Stimulated activated naive CD4-positive, alpha-beta T cell treated with Interleukin-2 at 50 U/mL for 16 hours (primary cell): ENCODE measurements at places on chromosomes 6 and 20.
A peak's percentile ranks its signal among the peaks of the same experiment; 100 is the strongest.

GRCh38 chr6:45116714-45117410 lies 211.3 kb upstream of the RUNX2 start:
- DNase-seq, result no peak

GRCh38 chr6:43927532-43928210 lies 157.7 kb downstream of the VEGFA start:
- no peak for DNase-seq

DNA sequence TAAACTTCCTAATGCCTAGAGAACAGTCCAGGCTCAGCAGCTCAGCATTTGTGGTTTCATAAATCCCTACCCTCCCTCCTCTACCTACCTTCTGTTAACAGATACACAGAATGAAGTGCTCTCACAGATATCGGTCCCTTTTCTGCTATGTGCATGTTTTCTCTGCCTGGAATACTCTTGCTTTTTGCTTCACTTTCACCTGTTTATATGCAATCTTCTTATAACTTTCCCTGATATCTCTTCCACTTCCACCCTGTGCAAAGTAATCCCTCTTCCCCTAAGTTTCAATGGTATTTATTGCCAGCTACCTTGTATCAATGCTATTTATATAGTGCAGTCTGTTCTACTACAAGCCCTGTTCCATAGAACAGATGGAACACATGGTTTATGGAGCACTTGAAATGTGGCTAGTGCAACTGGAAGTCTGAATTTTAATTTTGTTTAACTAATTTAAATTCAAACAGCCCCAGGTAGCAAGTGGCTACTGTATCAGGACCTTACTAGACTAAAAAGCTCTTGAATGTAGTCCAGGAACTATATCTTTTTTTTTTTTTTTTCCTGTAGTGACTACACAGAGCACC lies 3.1 kb upstream of the TAB2 start:
- no peak for DNase-seq

- no peak for DNase-seq
Observed at GRCh38 chr20:63252284-63252711, 2.0 kb downstream of the NKAIN4 start.

DNA sequence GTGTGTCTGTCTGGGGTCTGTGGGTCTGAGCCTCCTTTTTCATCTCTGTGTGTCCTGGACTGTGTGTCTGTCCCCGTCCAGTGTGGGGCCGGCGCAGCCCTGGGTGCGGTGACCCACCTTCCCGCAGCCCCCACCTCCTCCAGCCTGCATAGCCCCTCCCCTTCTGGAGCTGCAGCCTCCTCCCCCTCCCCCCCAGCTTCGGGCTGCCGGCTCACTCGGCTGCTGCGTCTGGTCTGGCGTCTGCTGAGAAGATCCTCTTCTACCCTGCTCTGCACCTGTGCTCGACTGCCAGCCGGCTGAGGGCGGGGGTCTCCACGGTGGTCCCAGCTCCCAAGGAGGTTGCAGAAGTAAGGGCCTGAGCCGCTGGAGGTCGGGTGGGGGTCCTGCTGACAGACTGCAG lies 7.6 kb upstream of the LKAAEAR1 start:
- DNase-seq, result no peak

DNA sequence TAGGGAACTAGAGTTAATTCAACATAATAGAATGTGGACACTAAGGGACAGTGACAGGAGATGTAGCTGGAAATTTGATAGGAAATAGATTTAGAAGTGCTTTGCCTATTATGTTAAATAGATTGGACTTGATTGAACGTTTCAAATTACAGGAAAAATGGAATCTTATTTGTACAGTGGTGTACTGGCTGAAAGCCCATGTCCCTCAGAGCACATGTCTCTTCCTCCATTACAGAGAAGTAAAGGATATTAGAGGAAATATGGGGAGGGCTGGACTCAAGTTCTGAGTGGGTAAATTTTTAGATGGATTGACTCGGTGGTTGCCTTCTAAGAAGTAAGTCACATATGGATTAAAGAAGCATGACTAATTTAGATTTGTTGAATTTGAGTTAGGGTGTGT lies 11.4 kb downstream of the PKIB start:
- no peak for DNase-seq

- DNase-seq, result peak; percentile 23
Observed at GRCh38 chr20:4813076-4813862, 91.6 kb downstream of the PRND start.

DNA sequence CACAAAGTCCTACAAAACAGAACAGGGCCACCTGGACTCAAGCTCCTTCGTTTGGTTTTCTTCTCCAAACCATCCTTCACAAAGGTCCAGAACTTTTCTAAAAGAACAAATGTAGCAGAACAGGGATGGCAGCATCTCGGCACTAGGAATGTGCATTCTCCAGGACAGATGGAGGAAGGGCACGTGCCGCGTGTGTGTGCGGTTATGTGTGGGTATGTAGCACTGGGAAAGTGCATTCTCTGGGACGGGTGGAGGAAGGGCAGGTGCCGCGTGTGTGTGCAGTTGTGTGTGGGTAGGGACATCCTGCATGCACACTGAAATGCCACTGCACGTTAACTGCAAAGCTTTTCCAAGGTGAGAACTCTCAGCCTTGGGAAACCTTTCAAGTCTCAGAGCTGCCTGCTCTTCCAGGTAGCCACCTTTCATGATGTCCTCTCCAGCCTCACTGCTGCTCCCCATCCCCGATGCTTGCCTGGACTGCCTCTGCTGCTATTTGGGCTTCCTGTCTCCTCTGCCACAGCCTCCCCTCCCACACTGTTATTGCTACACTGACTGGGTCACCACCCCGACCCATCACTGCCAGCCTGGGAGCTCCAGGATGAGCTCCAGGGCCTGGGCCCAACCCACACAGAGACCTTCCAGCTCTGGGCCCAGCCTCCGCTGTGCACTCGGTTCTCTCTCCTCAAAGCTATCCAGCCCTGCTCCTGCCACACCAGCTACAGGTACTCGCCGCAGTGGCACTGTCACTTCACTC lies 47.6 kb downstream of the EZR start:
- no peak for DNase-seq

GRCh38 chr20:10322073-10323012 lies 103.7 kb downstream of the SNAP25 start:
- DNase-seq, result no peak

DNA sequence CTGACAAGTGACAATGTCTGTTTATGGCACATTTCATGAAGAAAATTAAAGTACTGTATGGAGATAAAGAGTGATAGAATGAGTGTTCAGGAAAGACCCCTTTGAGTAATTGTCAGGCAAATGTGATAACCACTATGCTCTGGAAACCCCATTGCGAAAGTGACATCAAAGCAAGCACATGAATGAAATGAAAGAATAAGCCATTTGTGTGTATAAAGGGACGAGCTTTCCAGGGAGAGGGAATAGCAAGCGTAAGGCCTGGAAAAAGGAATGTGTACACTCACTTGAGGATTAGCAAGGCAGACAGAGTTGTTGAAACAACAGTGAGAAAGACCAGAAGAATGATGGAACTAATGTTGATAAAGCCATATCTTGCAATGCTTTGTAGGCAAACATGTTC lies 490.0 kb downstream of the GRIK2 start:
- no peak for DNase-seq
